Spinal cord (tissue), 10 donors: ENCODE measurements at places on chromosomes 3 and 15. TPM values are rescaled to one million over a fixed set of nuclear protein-coding genes. Genes with fewer than 3 reads are reported as not detected.

DNA sequence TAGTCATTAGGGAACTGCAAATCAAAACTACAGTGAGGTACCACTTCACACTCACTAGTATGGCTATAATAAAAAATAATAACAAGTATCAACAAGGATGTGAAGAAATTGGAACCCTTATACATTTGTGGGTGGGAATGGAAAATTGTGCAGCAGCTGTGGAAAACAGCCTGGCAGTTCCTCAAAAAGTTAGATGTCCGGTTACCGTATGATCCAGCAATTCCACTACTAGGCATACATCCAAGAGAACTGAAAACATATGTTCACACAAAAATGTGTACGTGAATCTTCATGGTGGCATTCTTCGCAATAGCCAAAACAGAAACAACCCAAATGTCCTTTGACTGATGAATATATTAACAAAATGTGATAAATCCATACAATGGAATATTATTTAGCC, 187.9 kb upstream of the LYSMD4 start:
- H3K27me3 ChIP-seq, result no peaks in the 10 kb centered on the region
- H3K36me3 ChIP-seq, result no peaks in the 10 kb centered on the region
- H3K4me1 ChIP-seq, result peaks cover 17% of the 10 kb centered on the region
- no peak for DNase-seq
- H3K4me3 ChIP-seq, result no peak overlapping the region

GRCh38 chr3:198025644-198026043, 65.6 kb downstream of the LMLN start:
- H3K27me3 ChIP-seq, result no peaks in the 10 kb centered on the region
- no peaks in the 10 kb centered on the region for H3K4me1 ChIP-seq
- H3K4me3 ChIP-seq, result no peak overlapping the region
- H3K27ac ChIP-seq, result no peak overlapping the region

DNA sequence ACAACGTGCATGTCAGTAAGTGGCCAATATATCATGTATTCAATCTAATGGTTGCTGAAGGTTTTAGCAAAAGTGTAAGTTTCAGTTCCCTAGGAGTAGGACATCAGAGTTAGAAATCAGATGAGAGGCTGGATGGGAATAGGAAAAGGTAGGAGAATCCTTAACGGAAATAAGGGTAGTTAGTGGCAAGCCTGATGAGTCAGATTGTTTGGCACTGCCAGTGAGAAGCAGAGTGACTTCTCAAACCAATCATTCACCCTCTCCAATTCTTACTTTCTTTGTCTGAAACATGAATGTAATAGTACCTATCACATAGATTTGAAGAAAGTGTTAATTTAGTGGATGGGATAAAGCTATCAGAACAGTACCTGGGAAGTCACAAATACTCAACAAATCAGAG, 894.0 kb downstream of the NTRK3 start:
- no peak for DNase-seq
- H3K4me1 ChIP-seq, result no peaks in the 10 kb centered on the region
- H3K27ac ChIP-seq, result no peak overlapping the region
- no peak overlapping the region for H3K4me3 ChIP-seq
- no peaks in the 10 kb centered on the region for H3K27me3 ChIP-seq
- no peaks in the 10 kb centered on the region for H3K36me3 ChIP-seq

DNA sequence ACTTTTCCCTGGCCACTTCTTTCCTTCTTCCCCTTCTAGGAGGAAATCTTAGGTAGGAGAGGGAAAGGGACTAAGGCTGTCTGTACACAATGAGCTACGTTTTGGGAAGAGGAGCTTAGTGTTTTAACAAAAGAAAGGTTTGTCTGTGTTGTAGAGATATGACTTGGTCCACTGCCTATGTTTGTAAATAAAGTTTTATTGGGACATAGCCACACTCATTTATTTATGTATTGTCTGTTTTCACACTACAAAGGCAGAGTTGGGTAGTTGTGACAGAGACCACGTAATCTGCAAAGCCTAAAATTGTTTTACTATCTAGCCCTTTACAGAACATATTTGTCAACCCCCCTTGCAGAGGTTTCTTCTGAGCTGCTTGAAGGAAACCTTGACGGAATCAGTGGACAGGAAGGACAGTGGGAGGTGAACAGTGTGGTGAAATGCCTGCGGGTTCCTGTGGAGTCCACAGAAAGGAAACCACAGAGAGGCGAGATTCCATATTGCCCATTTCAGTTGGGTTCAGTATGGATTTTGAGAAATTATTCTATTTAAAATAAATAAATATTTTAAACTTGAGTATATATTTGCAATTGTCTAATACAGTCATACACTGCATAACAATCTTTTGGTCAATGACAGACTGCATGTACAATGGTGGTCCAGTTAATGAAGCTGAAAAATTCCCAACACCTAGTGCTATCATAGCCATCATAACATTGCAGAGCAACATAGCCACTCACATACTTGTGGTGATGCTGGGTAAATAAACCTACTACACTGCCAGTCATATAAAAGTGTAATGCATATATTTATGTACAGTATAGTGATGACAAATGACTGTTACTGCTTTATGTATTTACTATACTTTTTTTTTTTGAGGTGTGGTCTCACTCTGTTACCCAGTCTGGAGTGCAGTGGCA, 157.9 kb upstream of the NUDT16 start:
- H3K4me1 ChIP-seq, result no peaks in the 10 kb centered on the region
- no peak overlapping the region for H3K4me3 ChIP-seq
- no peaks in the 10 kb centered on the region for H3K36me3 ChIP-seq
- H3K27me3 ChIP-seq, result no peaks in the 10 kb centered on the region
- DNase-seq, result no peak
- H3K27ac ChIP-seq, result no peak overlapping the region

DNA sequence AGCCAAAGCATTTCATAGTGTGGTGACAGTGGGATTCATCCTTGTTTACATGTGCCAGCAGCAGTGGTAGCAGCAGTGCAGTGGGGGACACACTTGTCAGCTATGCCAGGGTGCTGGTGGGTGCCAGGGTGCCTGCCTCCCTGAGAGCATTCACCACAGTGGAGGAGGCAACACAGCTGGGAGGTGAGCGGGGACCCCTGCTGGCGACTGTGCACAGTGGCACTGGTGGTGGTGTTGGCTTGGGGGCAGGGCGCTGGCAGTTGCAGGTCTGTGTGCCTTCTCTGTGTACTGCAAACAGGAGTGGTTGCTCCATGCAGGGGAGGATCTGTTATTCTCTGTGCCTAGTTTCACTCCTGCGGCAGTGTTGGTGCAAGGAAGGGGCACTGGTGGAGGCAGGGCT, 41.2 kb downstream of the CEP63 start:
- no peak overlapping the region for H3K27ac ChIP-seq
- no peak overlapping the region for H3K4me3 ChIP-seq
- H3K27me3 ChIP-seq, result no peaks in the 10 kb centered on the region
- peaks cover 7% of the 10 kb centered on the region for H3K36me3 ChIP-seq

DNA sequence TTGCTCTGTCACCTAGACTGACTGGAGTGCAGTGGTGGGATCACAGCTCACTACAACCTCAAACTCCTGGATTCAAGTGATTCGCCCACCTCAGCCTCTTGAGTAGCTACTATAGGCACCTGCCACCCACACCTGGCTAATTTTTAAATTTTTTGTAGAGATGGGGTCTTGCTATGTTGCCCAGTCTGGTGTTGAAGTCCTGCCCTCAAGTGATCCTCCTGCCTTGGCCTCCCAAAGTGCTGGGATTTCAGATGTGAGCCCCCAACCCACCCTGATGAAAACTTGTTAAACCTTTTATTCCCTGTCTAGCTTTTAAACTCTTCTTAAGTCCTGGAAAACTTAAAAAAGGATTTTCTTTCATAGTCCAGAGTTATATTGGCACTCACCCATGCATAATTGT, 2.6 kb downstream of the ECT2 start:
- no peak overlapping the region for H3K27ac ChIP-seq
- H3K27me3 ChIP-seq, result no peaks in the 10 kb centered on the region
- no peak for DNase-seq
- no peaks in the 10 kb centered on the region for H3K36me3 ChIP-seq

DNA sequence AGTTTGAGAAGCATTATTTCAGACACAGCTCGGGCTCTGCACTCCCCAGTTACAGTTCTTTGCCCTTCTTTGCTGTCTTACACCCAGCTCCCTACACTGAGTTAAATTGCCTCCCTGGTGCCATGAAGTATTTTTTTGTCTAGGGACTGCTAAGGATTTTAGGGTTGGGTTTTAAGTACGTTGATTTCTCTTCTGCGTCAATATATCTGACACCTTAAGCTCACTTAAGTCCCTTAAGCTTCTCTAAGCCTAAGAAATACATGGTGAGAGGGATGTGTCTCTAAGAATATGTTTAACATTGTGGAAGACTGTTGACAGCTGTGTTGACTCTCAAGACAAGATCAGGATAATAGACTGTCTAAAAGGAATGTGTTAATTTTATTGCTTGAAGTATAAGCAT, 400.5 kb downstream of the PTPRG start:
- no peaks in the 10 kb centered on the region for H3K36me3 ChIP-seq
- no peak for DNase-seq
- no peak overlapping the region for H3K4me3 ChIP-seq
- no peaks in the 10 kb centered on the region for H3K4me1 ChIP-seq
- no peak overlapping the region for H3K27ac ChIP-seq

DNA sequence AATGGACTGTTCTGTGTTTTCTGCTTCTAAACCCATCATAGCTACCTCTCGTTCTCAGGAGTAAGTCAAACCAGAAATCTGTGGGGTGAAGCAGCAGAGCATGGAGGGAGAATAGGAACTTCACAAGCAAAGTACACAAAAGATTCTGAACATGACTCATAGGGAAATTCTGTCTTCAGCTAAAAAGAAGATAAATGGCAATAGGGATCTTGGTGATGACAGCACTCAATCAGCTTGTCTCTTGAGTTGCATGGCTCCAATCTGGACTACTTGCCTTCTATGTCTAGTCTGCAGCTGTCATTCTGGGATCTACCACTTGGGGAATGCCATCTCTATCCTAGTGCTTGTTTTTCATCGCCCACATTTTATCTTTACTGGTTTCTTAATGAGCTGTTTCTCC, 13.5 kb upstream of the GRAMD1C start:
- no peak for DNase-seq
- H3K27me3 ChIP-seq, result no peaks in the 10 kb centered on the region
- H3K4me3 ChIP-seq, result no peak overlapping the region
- H3K27ac ChIP-seq, result no peak overlapping the region
- no peaks in the 10 kb centered on the region for H3K4me1 ChIP-seq

GRCh38 chr3:38985581-38985980, 66.2 kb downstream of the SCN11A start:
- H3K36me3 ChIP-seq, result no peaks in the 10 kb centered on the region
- H3K4me3 ChIP-seq, result no peak overlapping the region
- no peak for DNase-seq
- no peaks in the 10 kb centered on the region for H3K27me3 ChIP-seq
- H3K4me1 ChIP-seq, result peaks cover 5% of the 10 kb centered on the region

- peaks cover 9% of the 10 kb centered on the region for H3K36me3 ChIP-seq
- no peak overlapping the region for H3K27ac ChIP-seq
- peaks cover 7% of the 10 kb centered on the region for H3K4me1 ChIP-seq
- DNase-seq, result no peak
- no peaks in the 10 kb centered on the region for H3K27me3 ChIP-seq
- no peak overlapping the region for H3K4me3 ChIP-seq
These were observed 3.4 kb upstream of the AP4E1 start for GRCh38 chr15:50905055-50905454.

DNA sequence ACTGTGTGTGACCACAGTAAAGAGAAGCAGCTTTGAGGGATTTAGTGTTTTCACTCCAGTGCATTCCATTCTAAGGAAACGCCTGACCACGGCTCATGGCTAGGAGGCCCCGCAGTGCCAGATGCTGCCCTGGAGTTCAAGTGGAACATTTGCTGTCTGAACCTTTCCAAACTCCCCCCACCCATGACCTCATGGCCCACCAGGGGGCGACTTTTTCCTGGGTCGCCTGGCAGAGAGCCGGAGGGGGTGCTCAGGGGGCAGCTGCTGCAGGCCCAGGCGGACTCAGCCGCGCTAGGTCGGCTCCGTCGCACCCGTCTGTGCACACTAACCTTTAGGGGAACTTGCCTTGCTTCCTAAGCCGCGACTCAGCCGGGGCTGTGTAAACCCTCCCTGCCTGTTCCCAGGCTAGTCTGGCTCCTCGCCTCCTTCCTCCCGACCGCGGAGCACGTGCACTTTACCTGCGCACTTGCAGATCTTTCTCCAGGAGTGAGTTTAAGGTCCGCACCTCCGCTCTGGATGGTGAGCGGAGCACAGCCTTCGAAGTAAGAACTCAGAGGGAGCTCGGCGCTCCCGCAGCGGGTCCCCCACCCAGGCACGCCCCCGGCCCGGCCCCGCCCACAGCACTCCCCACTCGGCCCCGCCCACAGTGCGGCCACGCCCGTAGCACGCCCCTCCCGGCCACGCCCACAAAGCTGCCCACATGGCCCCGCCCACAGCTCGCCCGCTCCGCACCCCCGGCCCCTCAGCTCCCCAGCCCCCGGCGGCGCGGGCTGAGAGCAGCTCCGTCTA, at the start of gene OCA2:
Gene OCA2 (minus strand): TSS at position 550 of the 789 bp plus-strand sequence. CDS start 17,441 bp downstream, outside the sequence.
- peaks cover 49% of the 10 kb centered on the region for H3K27me3 ChIP-seq
- peaks cover 59% of the 10 kb centered on the region for H3K4me1 ChIP-seq
- no peak for DNase-seq
- H3K4me3 ChIP-seq, result no peak within 1 kb of the TSS

DNA sequence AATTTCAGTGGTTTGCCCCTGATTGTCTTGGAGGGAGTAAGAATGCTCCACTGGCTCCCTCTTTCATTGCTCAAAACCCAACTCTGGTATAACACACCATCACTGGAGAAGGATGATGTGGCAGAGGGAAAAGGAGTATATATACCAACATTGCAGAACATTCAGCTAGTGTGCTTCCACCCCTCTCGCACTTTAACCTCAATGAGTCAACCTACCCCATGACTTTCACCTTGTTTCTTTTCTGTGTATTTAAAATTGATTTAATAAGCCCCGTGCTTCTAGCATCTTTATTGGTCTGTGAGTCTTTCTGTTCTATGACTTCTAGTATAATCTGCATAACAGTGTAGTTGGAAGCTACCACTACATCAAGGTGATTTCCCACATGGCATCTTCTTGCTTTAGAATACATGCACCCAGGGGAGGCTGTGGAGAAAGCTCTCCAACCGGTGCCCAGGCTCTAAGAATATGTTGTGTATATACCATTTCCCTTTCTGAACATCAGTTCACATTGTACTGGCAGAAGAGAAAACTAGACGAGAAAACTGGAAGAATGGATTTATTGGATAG, 595.1 kb upstream of the TGFBR2 start:
- H3K27ac ChIP-seq, result no peak overlapping the region
- no peak for DNase-seq
- H3K36me3 ChIP-seq, result no peaks in the 10 kb centered on the region
- no peaks in the 10 kb centered on the region for H3K27me3 ChIP-seq
- H3K4me1 ChIP-seq, result no peaks in the 10 kb centered on the region
- no peak overlapping the region for H3K4me3 ChIP-seq

The ADAMTS7 gene
- total RNA-seq, result 4.9 TPM

The NR2E3 gene
- total RNA-seq, result 0.72 TPM

The IFT80 gene
- 71.4 TPM for total RNA-seq

The GRIP2 gene
- total RNA-seq, result 8.4 TPM

The COL6A5 gene
- 0.20 TPM for total RNA-seq

The LRRIQ4 gene
- 0.20 TPM for total RNA-seq
